NCI-H510A treated with DMSO at 0.1 percent for 48 hours (cell line): ENCODE measurements at places on chromosomes 4 and X.

DNA sequence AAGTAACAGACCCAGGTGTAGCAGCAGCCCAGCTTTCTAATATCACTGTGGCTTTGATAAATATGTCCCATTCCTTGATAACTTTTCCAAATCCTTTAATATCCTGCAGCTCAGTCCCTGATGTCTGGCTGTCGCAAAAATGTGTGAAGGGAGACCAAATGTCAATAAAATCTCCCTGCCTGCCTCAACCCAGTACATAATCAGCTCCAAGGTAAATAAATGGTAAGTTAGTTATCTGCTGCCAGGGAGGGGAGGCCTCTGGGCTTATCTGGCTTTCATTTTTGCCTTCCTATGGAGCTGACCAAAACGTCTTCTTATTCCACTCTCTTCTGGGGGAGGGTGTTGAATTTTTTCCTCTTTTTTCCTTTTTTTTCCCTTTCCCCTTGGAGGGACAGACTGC, 630.6 kb downstream of the MID1IP1 start:
- DNase-seq, result no peak

DNA sequence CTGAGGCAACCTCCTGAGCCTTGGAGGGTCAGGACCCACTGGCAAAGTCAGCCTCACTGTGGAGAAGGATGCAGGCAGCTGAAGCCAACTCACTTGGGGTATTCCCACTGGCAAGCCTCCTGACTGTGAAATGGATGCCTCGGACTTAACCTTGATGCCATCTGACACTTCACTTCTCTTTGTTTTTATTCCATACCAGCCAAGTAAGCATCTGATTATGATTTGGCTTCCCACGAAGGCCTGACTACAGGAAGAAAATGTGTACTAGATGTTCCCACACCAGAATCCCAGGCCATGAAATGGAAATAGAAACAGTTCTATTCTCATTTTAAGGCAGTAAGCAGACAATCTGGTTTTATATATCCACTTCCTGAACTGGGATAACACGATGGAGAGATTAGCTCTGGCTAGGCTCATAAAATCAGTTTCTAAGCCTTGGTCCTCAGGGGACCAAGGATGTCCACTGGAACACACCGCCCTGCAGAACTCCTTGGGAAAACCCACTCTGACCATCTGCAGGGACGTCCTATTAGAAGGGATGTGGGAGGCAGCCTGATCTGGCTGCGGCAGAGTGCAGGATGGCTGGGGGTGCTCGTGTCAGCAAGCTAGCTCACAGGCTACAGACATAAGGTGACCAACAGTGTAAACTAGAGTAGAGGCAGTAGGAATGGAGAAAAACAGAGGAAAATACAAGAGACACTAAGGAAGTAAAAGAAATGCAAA, 89.3 kb downstream of the TSPAN5 start:
- no peak for DNase-seq

GRCh38 chr4:3401436-3402171, 40.2 kb upstream of the HGFAC start:
- no peak for DNase-seq

DNA sequence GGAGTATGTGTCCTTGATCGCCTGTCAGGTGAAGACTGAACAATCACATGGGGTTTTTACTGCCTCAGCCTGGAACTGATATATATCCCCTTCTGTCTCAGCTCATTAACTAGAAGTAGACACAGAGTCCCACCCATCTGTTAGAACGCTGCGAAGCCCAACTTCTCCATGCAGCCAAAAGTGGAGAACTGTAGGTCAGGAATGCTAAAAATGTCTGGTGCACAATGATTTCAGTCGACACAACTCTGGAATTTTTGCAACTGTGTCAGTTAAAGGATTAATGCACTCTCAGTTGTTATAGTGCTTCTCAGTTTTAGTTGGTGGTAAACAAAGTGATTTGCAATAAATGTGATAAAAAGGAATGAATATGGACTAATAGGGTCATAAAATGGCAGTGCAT, 287.2 kb downstream of the INPP4B start:
- no peak for DNase-seq

GRCh38 chr4:11710453-11711093, 281.9 kb upstream of the HS3ST1 start:
- no peak for DNase-seq
